Subcutaneous adipose tissue (tissue), 4 donors: ENCODE measurements at places on chromosomes 1 and 21. TPM values are rescaled to one million over a fixed set of nuclear protein-coding genes. Genes with fewer than 3 reads are reported as not detected.

NHLH1 gene
- total RNA-seq: not detected

GPR52 gene
- total RNA-seq: 0.75 TPM

CFHR5 gene
- not detected for total RNA-seq

AJAP1 gene
- total RNA-seq: not detected

RGS18 gene
- 8.1 TPM for total RNA-seq

SMCP gene
- not detected for total RNA-seq

NCDN gene
- 10.5 TPM for total RNA-seq

CLDN19 gene
- total RNA-seq: not detected

OSBPL9 gene
- total RNA-seq: 197 TPM
